Stimulated activated CD4-positive, alpha-beta T cell treated with anti-CD3 and anti-CD28 coated beads, Interleukin-4, amount 100 ng/mL, for 1 hour (primary cell): ENCODE measurements at places on chromosomes 2 and 18.

DNA sequence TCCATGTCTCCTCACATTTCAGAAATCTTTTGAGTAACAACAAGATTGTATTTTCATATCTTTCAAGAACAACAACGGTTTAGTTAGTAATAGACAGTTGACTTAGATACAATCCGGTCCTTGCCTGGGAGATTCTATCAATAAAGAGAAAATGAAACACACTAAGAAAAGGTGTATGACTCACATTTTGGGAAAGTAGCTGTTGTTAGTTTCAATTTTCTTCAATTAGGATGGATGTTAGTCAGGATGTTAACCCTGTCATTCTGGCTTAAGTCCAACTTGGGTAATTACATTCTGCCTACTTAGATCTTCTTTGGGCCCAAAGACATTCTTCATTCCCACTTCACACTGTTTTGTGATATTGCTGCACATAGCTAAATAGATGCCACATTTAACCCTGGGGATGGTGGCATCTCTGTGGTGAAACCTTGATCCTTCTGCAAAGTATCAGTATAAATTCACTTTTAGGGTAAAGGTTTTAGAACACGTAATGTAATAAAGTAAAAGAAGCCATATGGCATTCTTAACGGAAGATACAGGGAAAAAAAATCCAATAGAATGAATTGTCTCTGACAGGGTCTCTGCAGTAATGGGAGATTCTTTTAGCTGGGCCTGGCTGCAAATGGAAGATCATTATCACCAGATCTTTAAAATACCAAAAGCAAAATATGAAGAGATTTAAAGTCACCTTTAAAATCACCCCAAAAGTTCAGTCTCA, 365.5 kb downstream of the FIGN start:
- no peak for DNase-seq

GRCh38 chr2:174235680-174236079, 12.7 kb downstream of the OLA1 start:
- DNase-seq, result no peak

DNA sequence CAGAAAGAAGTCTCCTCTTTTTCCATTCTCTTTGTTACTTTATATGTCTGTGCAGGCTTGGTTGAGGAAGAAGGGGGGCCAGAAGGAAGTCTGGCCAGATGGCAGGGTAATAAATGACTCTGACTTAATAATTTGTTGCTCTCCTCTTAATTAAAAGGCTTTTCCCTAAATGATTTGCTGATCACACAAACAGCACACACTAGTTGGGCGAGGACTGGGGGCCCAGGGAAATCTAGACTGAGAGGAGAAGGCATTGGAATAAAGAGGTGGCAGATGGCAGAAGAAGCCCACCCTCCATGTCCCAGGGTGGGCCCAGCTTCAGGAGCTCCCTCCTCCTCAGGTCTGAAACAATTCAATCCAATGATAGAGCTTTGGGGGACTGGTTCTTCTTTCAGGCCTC, 12.7 kb upstream of the SMARCAL1 start:
- DNase-seq, result no peak

DNA sequence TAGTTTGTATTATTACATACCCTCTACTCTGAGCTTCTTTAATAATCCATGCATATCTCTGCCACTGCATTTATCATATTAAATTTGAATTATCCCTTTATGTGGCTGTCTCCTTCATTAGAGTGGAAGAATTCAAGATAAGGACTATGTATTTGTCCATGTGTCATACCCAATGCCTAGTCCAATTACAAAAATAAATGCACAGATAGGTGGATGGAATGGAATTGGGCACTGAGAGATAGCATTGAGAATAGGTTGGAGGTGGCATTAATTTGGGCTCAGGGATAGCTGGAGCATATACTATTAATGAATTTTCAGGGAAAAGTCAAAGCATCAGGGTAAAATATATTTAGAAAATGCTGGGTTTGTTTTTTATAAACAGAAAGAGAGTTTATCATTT, 893.2 kb downstream of the EPHA4 start:
- DNase-seq, result no peak

- DNase-seq, result no peak
Observed at GRCh38 chr2:176956791-176957190, 255.8 kb upstream of the HNRNPA3 start.

DNA sequence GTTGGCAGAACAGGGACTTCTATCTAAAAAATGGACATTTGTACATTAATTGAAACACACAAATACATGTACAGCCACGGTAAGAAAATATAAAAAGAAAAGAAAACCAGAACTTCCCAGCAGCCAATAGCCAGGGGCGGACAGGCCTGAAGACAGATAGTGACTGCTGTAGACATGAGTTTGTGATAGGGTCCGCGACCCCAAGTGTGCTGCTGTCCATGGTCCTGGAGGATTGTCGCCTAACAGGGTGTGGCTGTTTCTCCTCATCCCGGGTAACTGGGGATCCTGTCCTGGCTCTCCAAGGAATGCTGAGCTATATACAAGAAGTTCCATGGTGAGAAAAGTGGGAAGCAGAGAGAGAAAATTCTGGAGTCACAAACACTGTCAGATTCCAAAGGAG, 266.5 kb upstream of the SALL3 start:
- no peak for DNase-seq

GRCh38 chr2:78890935-78891334, 134.6 kb upstream of the REG3G start:
- DNase-seq, result no peak

- no peak for DNase-seq
Observed at GRCh38 chr2:144461308-144461766, 58.6 kb downstream of the ZEB2 start.

GRCh38 chr2:205405752-205406151, 276.5 kb upstream of the NRP2 start:
- no peak for DNase-seq

- DNase-seq, result no peak
Observed at GRCh38 chr2:222912117-222912516, 51.3 kb downstream of the ACSL3 start.

DNA sequence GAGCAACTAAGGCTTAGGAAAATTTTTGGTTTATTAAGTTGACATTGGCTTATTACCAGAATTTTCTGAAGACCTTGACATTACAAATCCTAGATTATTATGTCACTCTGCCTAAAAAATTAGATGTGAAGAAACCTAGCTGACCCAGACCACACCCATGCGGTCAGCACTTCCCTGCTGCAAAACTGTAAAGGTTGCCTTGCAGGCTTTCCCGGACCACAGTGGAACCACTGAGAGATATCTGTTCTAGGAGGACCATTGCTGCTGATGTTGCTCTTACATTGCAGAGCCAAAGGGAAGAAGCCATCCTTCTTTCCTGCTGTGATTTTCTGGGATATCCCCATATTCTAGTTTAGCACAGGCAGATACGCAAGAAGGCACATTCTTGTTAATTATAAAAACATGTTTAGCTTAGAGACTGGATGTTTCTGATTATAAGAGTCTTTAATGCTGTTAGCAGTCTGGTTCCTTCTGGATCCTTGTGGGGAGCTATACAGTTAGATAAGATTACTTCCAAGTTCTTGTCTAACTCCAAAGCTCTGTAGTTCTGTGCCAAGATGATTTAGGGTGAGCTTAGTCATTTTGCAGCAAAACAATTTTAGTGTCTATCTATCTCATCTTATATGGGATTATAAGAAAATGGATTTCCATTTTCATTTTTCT, 70.2 kb downstream of the AOX1 start:
- DNase-seq, result no peak

GRCh38 chr2:176471949-176472348, 202.7 kb downstream of the MTX2 start:
- DNase-seq, result no peak

- DNase-seq, result no peak
Observed at GRCh38 chr18:31606265-31606664, 14.6 kb downstream of the TTR start.

- no peak for DNase-seq
Observed at GRCh38 chr2:200653021-200653420, 67.2 kb downstream of the AOX1 start.

GRCh38 chr18:48428475-48429177, 19.4 kb upstream of the ZBTB7C start:
- DNase-seq, result no peak
